ENCODE measurements at places on chromosomes 3 and 15.
A peak's percentile ranks its signal among the peaks of the same experiment; 100 is the strongest.

DNA sequence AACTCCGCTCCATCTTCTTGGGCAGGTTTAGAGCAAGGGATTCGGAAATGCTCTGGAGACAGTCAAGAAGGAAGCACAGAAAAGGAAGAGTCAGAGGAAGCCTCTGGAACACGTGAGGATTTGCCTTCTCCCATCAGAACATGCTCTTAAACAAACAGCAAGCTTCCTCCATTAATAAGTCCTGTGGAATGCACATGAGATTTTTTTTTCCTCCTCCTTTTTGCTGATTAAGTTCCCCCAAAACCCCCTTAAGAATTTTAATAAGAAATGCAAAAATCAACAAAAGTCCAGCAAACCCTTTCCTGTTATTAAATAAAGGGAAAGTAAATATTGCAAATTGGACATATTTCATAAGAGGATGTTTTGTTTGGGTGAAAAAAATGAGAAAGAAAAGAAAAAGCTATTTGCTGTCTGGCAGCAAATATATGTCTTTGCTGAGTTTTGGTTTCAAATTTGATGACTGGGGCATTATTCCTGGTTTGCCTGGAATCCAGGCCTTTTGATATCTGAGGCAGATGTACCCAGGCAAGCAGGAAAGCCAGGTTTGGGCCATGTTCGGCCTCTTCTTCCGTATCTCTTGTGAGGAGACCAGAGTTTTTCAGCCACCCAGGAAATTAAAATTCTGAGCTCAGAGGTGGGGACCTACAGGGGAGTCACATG, 7.9 kb upstream of the TSEN2 start:
- no peak overlapping the region for H3K4me3 ChIP-seq
- H3K4me1 ChIP-seq: peaks cover 2% of the 10 kb centered on the region
- DNase-seq: no peak
- no peaks in the 10 kb centered on the region for H3K36me3 ChIP-seq

GRCh38 chr3:57066471-57066870, 6.0 kb downstream of the SPATA12 start:
- H3K27me3 ChIP-seq: no peaks in the 10 kb centered on the region
- no peak for DNase-seq
- peaks cover 11% of the 10 kb centered on the region for H3K4me1 ChIP-seq
- H3K36me3 ChIP-seq: no peaks in the 10 kb centered on the region

GRCh38 chr3:48518069-48518468, 14.1 kb upstream of the SHISA5 start:
- H3K36me3 ChIP-seq: peaks cover 14% of the 10 kb centered on the region
- H3K27ac ChIP-seq: no peak overlapping the region
- H3K4me1 ChIP-seq: no peaks in the 10 kb centered on the region
- no peaks in the 10 kb centered on the region for H3K27me3 ChIP-seq

DNA sequence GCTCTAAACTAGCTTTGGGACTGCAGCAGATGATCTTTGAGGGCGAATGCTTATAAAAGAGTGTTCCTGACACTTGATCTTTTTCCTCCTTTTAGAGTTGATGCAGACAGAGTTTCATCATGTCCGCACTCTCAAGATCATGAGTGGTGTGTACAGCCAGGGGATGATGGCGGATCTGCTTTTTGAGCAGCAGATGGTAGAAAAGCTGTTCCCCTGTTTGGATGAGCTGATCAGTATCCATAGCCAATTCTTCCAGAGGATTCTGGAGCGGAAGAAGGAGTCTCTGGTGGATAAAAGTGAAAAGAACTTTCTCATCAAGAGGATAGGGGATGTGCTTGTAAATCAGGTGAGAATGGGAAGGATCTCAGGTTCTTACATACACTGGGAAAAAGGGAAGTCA, 75.7 kb downstream of the KLHL25 start:
- H3K27ac ChIP-seq: no peak overlapping the region
- no peak overlapping the region for H3K4me3 ChIP-seq
- no peaks in the 10 kb centered on the region for H3K4me1 ChIP-seq
- H3K27me3 ChIP-seq: no peaks in the 10 kb centered on the region
- DNase-seq: no peak
- peaks cover 13% of the 10 kb centered on the region for H3K36me3 ChIP-seq

- no peaks in the 10 kb centered on the region for H3K36me3 ChIP-seq
- no peak overlapping the region for H3K4me3 ChIP-seq
- no peak for DNase-seq
- H3K4me1 ChIP-seq: no peaks in the 10 kb centered on the region
Measured at GRCh38 chr3:42900226-42901072, 5.5 kb upstream of the ZNF662 start.

- H3K27ac ChIP-seq: no peak overlapping the region
- no peak for DNase-seq
- H3K36me3 ChIP-seq: no peaks in the 10 kb centered on the region
- H3K27me3 ChIP-seq: no peaks in the 10 kb centered on the region
- H3K4me1 ChIP-seq: no peaks in the 10 kb centered on the region
Measured at GRCh38 chr3:51123531-51123930, 261.6 kb upstream of the MANF start.

GRCh38 chr15:23570486-23570885, 5.0 kb downstream of the MKRN3 start:
- H3K4me1 ChIP-seq: peaks cover 22% of the 10 kb centered on the region
- DNase-seq: peak; percentile 30
- no peak overlapping the region for H3K4me3 ChIP-seq

DNA sequence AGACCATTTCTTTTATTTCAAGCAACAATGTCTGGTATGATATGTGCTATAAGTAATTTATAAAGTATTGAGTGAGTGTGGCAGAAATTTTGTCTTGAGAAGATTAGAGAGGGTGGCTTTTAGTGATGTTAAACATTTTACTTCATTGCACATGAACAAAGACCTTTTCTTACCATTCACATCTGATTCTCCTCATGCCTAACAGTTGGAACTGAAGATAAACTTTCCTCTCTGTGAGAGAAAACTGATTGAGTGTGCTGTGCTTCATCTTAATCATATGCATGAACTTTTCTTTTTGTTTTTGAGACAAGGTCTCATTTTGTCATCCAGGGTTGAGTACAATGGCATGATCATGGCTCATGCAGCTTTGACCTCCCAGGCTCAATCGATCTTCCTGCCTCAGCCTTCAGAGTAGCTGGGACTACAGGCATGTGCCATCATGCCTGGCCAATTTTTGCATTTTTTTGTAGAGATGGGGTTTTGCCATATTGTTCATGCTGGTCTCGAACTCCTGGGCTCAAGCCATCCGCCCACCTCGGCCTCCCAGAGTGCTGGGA, 377.7 kb upstream of the GOLIM4 start:
- H3K27ac ChIP-seq: no peak overlapping the region
- H3K36me3 ChIP-seq: no peaks in the 10 kb centered on the region
- no peaks in the 10 kb centered on the region for H3K27me3 ChIP-seq
- H3K4me3 ChIP-seq: no peak overlapping the region
- H3K4me1 ChIP-seq: peaks cover 9% of the 10 kb centered on the region
- DNase-seq: peak; percentile 8

All from neuronal stem cell (in vitro differentiated cells).